ENCODE measurements at places on chromosomes 2 and 18.

DNA sequence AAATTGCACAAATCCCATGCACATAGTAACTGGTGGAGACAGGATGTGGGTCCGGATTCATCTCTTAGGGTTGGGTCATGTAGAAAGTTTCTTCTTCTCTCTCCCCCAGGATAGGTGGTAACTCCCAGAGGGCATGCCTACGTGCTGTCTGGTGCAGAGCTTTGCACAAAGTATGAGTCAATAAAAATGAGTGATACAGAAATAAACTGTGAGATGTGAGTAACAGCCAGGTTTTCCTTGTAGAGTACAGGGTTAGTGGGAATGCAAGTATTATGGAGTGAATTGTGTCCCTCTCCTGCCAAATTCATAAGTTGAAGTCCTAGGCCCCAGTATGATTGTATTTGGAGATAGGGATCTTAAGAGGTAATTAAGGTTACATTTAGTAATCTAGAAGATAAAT, 289.4 kb downstream of the ALK start:
- DNase-seq: no peak

- DNase-seq: no peak
Observed at GRCh38 chr2:41741951-41742595, 305.7 kb upstream of the PKDCC start.

- no peak for DNase-seq
Observed at GRCh38 chr2:70397186-70397585, 95.3 kb upstream of the FAM136A start.

- no peak for DNase-seq
Observed at GRCh38 chr2:1601067-1601412, 143.3 kb downstream of the PXDN start.

- peak; percentile 56 for DNase-seq
Observed at GRCh38 chr2:197130318-197130717, 180.3 kb downstream of the ANKRD44 start.

- DNase-seq: no peak
Observed at GRCh38 chr2:130963196-130963848, 126.6 kb downstream of the ARHGEF4 start.

GRCh38 chr2:125684256-125684655, 971.7 kb upstream of the GYPC start:
- no peak for DNase-seq

GRCh38 chr2:158969715-158970240, 1.3 kb downstream of the TANC1 start:
- peak; percentile 26 for DNase-seq

- no peak for DNase-seq
Observed at GRCh38 chr2:62354771-62355561, 151.0 kb downstream of the TMEM17 start.

DNA sequence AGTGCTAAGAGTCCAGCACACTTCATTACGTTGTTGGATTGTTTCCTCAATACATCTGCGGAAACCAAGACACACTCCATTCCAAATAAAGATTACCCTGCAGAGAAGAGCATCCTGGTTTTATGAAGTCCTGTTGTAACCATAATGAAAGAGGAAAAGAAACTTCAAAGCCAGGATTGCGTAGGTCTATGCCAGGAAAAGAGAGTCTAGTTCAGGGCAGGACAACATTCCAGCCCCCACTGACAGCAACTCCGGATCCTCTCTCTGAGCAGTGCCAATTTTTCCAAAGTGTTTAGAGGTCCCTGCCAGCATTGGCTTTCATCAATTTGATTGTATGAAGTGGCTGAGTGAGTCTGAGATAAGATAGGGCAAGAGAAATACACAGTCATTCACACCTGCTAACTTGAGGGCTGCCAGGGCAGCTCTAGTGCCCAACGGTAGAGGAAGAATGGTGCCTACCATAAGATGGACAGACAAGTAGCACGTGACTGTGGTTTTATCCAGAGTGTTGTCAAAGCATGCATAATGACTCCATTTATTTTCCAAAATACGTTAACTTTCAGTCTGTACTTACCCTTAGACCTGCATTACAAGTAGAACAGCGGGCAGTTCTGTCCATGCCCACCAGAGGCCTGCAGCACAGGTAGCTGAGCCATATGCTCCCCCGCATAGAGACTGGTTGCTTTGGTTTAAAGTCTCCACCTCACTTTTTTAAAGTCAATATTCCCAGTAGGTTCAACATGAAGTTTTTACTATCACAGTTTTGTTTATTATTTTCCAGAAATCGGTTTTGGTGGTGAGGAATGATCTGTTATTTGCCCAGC, 23.7 kb downstream of the PIEZO2 start:
- no peak for DNase-seq

DNA sequence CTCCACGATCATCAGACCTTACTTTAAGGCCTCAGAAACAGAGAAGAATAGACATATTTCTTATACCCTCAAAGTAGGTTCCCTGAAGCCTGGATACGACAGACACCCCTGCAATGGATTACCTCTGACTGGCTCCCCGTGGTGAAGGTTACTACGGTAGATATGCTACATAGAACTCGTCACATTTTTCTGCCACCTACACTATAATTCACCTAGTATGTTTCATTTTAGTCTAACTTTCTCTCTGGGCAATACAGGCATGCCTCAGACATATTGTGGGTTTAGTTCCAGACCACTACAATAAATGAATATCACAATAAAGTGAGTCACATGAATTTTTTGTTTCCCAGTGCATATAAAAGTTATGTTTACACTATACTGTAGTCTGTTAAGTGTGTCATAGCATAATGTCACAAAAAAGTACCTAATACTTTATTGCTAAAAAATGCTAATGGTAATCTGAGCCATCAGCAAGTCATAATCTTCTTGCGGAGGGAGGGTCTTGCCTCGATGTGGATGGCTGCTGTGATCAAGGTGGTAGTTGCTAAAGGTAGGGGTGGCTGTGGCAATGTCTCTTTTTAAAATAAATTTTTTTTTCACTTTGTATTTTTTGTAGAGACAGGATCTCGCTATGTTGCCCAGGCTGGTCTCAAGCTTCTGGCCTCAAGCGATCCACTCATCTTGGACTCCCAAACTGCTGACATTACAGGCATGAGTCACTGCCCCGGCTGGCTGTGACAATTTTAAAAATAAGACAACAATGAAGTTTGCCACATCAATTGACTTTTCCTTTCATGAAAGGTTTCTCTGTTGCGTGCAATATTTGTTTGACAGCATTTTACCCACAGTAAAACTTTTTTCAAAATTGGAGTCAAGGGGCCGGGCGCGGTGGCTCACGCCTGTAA, 64.6 kb downstream of the TGIF1 start:
- DNase-seq: no peak

GRCh38 chr2:224029876-224030275, 9.2 kb downstream of the SERPINE2 start:
- DNase-seq: no peak

- DNase-seq: peak; percentile 30
Observed at GRCh38 chr18:59783138-59783537, 85.9 kb upstream of the CCBE1 start.

DNA sequence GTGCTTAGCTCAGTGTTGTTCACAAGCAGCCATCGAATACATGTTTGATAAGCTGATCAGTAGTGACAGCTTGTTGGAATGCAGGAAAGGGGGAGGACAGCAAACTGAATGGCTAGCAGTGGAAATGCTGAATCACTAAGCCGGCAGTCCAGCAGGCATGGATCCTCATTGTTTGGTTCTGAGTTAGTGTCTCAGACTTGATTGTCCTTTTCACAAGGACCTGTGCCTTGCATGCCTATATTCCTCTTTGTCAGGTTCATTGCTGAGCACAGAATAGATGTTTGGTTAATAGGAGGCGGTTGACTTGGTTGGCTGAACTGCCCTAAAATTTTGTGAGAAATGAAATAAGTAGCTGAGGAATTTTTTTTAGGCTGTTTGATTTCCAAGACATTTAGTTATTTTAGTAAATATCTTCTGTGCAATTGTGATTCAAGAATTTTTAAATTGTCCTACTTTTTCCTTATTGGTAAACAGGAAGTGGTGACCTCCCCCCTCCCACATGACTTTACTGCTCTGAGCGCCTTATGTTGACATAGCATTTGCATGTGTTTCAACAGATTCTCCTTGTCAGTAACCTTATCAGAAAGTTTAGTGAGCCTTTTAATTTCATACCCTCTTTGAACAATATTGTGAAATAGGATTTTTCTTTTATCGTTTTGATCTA, 21.4 kb upstream of the STON1 start:
- DNase-seq: no peak

DNA sequence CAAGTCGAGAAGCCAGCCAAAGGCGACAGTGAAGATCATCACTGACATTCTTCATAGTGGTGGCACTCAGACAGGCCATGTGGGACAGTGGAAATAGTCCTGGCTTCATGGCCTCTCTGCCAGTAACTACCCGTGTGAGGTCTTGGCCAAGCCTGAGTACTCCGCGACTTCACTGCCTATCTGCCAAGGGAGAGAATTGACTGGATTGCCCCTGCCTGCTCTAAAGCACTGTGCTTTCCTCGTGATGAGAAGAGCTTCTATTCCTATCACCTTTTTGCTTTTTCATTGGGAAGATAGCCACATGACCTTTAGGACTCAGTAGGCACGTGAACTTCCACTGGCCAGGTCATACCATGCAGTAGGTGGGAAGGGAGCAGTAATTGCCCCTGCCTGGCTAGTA, 239.3 kb downstream of the HAUS1 start:
- DNase-seq: no peak

DNA sequence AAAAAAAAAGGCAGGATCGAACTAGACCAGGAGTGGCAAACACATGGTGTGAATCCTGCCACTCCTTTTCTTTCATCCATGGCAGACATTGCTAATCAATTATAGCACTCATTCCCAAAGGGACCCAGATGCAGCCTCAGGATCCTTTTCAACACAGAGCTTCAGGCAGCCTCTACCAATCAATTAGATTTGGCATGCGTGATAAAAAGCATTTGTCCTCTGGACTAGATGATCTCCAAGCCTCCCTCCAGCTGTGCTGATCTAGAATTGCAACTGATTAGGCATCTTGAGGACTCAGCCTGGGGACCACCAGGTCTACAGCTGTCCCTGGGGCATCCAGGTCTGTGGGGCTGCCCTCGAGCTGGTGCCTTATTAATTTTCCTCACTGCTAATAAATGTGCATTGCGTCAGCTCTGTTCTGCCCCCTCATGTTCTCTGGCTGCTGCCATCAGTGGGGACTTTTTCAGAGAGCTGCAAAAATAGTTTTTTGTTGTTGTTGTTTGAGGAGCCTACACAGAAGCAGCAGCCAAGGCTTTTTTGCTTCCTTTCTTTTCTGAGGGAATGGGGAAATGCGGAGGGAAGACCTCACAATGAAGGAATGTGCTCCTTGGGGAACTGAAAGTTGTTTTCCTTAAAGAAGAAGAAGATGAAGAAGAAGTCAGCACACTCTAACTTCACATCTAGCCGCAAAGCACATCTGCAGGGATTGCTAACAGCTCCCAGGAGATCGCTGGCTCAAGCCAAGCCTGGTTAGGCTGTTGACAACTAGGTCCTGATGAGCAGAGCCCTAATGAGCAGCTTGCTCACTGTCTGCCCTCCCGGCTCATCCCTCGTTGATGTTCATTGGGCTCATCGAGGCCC, 8.8 kb upstream of the ATOH8 start:
- no peak for DNase-seq

DNA sequence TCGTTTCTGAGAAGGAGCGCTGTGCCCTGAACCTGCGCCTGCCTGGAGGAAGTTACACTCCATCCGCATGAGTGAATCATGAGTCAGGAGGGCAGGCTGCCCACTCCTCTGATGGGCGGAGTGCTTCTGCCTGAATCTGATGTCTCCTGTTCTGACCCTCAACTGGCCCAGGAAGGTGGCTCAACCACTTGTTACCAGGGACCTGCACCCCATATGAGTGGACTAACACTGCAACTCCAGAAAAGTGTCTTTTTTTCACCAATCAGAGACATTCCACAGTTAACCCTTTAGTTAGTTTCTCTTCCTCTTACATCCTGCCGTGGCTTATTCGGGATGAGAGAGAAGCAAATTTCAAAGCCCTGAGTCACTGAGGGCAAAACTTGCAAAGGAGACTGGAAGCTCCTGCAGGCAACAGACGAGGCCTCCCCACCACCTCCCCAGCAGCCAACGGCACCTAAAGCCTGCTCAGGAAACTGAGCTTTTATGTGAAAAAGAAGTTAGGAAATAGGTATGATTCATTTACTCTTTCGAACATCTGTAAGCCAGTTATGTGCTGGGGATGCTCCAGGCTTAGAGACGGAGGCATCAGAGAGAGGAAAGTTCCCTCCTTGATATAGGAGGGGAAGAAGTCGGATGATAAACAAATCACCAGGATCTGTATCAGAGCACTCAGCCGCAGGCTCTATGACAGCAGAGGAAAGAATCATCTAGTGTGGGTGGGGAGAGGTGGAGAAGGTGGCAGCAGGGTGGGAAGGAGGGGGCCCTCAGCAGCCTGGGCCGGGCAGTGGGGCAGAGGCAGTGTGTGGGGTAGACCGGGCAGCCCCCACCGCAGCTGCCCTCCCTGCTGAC, 30.9 kb downstream of the MBP start:
- DNase-seq: peak; percentile 65

- no peak for DNase-seq
Observed at GRCh38 chr2:173062801-173063200, 12.8 kb upstream of the MAP3K20 start.

DNA sequence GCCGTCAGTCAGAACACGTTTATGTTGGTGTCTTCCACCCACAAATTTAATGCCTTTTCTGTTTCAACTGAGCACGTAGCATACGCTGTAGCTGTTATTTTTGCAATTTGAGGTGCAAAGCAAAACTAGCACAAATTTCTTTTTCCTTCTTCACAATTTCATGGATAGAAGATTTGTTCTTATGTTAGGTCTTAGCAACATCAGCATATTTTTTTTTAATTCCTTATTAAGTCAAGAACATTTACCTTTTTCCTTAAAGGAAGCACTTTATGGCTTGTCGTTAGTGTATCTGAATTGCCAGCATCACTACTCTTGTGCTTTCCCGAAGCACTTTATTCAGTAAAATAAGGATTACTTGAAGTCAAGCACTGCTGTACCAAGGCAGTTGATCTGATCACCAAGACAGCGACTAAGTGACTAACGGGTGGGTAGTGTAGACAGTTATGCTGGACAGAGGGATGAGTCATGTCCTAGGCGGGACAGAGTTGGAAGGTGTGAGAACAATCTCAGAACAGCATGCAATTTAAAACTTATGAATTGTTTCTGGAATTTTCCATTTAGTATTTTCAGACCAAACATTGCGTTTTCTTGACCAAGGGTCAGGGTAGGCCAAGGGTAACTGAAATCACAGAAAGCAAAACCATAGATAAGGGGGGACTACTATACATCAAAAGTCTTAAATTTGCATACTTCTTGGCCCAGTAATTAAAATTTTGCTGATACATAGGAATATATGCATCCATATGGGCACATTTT, 13.3 kb downstream of the BABAM2 start:
- DNase-seq: no peak

GRCh38 chr2:148666555-148666954, 22.0 kb downstream of the EPC2 start:
- DNase-seq: no peak

DNA sequence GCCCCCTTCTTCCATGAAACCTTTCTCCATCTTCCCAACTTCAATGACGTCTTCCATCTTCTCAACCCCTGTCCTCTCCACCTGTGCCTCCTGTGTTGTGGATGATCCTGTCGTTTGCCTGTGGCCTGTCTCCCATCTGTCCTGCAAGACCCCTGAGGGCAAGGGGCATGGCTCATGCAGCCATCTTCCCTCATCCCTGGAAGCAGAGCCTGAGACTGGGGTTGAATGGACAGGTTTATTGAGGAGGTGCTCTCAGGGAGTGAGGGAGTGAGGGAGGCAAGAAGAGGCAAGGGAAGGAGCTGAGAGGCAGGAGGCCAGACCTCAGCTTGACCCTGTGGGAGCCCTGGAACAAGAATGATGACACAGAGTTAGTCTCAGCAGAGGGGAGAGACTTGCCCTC, 7.3 kb downstream of the SPATA3 start:
- DNase-seq: no peak

- no peak for DNase-seq
Observed at GRCh38 chr2:79855264-79856006, 342.6 kb downstream of the CTNNA2 start.

- DNase-seq: peak; percentile 59
Observed at GRCh38 chr18:23992089-23992940, 22.2 kb upstream of the TTC39C start.

All from GM06990 (cell line).